Bronchial epithelial cell (primary cell): ENCODE measurements at places on chromosomes 5 and 9. TPM values are rescaled to one million over a fixed set of nuclear protein-coding genes. Genes with fewer than 3 reads are reported as not detected.

GRCh38 chr5:67299231-67299735, 102.7 kb upstream of the CD180 start:
- DNase-seq, result peak; percentile 24

DNA sequence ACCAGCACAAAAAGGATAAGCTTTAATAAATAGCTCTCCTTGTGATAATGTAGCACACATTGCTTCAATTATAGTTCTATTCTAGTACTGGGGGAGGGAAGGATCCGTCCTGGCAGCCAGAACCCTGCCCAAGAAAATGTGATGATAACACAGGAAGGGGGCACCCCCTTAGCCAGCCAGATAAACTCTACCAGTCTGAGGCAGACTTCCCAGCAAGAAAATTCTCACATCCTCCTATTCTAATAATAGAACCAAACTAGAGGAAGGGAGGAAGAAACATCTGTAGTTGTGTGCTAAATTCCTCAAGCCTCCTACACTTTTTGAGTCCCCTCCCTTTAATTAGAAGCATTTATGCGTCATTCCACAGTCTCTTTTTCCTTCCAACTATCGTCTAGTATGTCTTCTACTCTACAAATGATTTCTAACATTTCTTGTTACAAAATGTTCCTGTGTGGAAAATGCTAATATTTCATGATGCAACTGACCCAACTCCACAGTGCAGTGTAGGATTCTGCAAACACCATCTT, 261.0 kb downstream of the SEMA5A start:
- DNase-seq, result no peak

DNA sequence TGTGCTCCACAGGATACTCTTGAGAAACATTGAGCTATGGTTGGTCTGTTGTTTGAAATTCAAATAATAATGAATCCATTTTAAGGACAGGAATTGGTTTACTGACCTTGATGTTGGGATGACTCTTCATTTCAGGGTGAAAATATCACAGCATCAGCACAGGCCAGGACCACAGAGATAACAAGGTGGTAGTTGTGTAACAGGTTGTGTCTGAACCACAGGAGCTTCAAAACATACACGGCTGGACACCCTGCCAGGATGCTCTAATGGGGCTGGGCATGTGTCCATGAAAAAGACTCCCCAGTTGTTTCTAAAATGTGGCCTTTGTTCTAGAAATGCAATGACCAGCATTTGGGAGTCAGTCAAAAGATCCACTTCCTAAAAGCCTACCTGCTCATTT, 69.8 kb downstream of the ACO1 start:
- DNase-seq, result no peak

- DNase-seq, result no peak
These were observed 133.0 kb downstream of the WNK2 start for GRCh38 chr9:93316726-93317494.

DNA sequence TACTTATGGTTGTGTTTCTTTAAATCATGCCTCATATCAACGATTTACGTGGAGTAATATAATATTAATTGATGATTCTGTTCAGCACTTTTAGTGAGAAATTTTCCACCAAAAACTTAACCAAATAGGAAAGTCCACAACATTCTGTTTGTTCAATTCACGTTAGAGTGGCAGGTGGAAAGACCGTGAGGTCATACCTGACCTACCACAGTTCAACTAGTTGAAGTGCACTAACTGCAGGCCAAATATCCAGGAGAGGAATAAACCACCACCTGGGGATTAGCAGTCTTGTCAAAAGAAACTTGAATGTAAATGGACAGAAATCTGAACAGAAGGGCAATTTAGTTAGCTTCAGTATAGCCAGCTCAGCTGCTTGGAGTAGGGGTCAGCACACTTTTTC, 577.7 kb downstream of the KIF4B start:
- DNase-seq, result no peak

DNA sequence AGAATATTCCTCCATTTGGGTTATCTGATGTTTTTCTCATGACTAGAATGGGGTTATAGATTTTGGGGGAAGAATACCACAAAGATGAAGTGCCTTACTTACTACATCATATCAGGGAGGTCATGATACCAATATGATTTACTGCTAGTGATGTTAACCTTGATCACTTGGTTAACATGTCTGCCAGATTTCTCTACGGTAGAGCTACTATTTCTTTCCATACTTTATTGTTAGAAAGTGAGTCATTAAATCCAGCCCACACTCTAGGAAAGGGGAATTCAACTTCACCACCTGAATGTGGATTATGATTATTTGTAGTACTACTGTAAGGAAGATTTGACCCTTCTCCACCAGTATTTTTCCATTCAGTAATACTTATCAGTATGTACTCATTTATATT, 64.7 kb downstream of the UBE2R2 start:
- DNase-seq, result peak; percentile 38

- DNase-seq, result no peak
These were observed 104.4 kb upstream of the FCN2 start for GRCh38 chr9:134776080-134776796.

- no peak for DNase-seq
These were observed 309.3 kb upstream of the SEMA6A start for GRCh38 chr5:116883875-116884274.

- DNase-seq, result peak; percentile 31
These were observed 60.5 kb downstream of the PTCD2 start for GRCh38 chr5:72380492-72381274.

- DNase-seq, result peak; percentile 23
These were observed 944.5 kb upstream of the CTNND2 start for GRCh38 chr5:12848709-12849108.

GRCh38 chr5:151345187-151345807, 2.1 kb downstream of the SLC36A2 start:
- no peak for DNase-seq

- DNase-seq, result no peak
These were observed 22.9 kb downstream of the OR2V2 start for GRCh38 chr5:181170237-181170825.

DNA sequence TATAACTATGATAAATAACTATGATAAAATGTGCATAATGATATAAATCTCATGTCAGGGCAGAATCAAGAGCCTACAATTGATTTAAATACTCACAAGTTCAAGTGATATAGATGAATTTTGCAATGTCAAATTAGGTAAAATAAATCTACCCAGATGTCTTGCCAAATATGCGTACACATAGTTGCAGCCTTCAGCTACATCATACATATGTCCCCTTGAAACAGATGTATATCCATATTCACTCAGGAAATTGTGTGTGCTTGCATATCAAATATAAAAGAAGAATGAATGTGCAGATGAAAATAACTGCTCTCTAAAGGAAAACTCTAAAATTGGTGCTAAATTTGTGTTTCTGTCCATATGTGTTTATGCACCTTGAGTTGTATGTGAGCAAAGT, 130.7 kb downstream of the CDH12 start:
- DNase-seq, result no peak

GRCh38 chr9:68780380-68780712, 75.3 kb downstream of the PIP5K1B start:
- DNase-seq, result no peak

GRCh38 chr5:118293378-118293777, 695.0 kb downstream of the DTWD2 start:
- DNase-seq, result no peak

DNA sequence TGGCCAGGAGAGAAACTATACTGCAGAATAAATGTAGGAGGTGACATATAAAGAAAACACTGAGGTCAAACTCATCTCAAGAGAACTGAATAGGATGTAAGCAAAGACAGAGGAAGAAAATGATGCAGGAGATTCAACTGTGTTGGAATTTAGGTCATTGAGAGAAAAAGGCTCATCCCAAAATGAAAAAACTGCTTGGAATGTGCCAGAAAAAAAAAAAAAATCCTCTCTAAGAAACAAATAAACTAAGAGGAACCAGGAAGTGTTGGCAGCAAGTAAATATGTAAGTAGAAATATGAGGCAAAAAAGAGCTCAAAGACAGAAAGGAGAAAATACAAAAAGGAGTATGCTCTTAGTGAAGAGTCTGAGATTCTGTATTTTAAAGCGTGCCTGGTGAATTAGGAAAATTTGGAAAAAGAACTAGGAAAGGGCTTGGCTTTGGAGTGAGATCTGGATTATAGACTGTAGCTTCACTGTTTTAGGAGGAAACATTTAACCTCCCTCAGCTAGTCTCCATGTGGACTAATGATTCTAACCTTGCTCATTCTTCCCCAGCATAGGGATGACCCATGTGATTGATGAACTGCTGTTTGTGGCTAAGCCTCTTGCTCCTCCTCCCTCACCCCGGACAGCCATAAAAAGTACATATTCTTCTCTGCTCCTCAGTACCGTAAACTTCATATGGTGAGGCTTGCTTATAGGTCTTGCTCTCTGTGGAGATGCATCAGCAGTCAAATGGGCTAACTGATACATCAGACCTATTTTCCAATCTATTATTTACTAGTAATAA, 185.6 kb upstream of the POU5F2 start:
- DNase-seq, result no peak

DNA sequence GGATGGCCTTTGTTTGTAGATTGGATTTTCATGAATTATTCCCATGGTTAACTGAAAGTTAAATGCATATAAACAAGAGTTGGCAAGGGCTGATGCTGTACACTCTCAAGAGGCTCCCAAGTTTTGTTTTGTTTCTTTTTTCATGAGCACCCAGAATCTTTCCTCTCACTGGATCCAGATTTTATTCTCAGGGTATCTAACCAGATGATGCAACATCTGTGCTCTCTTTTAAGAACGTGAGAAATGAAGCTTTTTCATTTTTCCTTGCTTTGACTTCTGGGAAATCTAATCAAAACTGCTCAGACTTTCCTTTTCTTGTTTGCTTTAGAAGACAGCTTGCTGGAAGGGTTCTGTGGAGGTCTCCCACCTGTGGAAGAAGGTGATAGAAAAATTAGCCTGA, 142.7 kb upstream of the SLC12A2 start:
- DNase-seq, result no peak

GRCh38 chr5:55540024-55540423, 5.3 kb upstream of the PLPP1 start:
- peak; percentile 76 for DNase-seq

- DNase-seq, result no peak
These were observed 490.3 kb downstream of the ARHGEF28 start for GRCh38 chr5:74116266-74116665.

DNA sequence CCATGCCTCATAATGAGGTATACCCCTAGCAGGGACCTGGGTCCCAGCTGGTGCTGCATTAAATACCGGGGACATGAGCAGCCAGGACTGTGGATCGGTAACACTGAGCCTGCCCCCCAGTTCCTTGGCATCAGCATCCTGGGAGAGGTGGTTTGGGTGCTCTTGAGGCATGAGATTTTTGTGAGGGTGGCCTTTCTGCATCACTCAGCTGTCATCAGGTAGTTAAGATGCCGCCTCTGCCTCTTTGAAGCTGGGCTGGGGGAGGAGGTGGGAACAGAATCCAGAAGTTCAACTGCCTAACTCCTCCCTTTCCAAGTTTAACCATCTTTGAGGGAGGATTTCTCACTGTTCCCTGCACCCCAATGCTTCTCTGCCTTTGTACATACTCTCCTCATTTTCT, 112.7 kb downstream of the PDZD2 start:
- no peak for DNase-seq

GRCh38 chr9:120934281-120934680, 7.7 kb upstream of the TRAF1 start:
- no peak for DNase-seq

- no peak for DNase-seq
These were observed 41.0 kb upstream of the PCSK1 start for GRCh38 chr5:96474073-96474472.

GRCh38 chr5:53008751-53009150, 19.6 kb downstream of the ITGA2 start:
- peak; percentile 96 for DNase-seq

- no peak for DNase-seq
These were observed 1.9 kb downstream of the SPRY4 start for GRCh38 chr5:142322747-142323479.

DNA sequence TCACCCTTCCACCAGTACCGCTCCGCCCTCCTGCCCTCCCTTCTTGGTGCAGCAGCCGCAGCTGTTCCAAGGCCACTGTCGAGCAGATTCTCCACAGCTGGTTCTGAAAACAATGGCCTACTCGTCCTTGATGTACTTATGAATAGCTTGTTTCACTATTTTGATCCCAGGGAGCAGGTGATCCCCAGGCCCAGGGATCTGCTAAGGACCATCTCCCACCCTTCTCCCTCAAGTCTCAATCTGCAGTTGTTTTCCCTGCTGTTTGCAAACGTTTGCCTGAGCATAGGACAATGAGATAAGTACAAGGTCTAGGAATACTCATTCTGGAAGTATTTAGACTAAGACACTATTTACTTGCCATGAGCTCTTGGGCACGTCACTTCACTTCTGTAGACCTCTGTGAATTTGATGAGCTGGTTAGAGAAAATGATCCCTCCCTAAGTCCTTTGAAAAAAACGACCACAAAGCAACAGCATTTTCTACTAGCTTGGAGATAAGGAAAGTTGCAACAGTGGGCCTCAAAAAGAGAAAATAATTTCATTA, 1.8 kb downstream of the LURAP1L start:
- DNase-seq, result no peak

- DNase-seq, result no peak
These were observed 238.8 kb upstream of the DMRT1 start for GRCh38 chr9:602716-603115.

GRCh38 chr9:80797101-80797829, 892.1 kb downstream of the TLE1 start:
- DNase-seq, result no peak

DNA sequence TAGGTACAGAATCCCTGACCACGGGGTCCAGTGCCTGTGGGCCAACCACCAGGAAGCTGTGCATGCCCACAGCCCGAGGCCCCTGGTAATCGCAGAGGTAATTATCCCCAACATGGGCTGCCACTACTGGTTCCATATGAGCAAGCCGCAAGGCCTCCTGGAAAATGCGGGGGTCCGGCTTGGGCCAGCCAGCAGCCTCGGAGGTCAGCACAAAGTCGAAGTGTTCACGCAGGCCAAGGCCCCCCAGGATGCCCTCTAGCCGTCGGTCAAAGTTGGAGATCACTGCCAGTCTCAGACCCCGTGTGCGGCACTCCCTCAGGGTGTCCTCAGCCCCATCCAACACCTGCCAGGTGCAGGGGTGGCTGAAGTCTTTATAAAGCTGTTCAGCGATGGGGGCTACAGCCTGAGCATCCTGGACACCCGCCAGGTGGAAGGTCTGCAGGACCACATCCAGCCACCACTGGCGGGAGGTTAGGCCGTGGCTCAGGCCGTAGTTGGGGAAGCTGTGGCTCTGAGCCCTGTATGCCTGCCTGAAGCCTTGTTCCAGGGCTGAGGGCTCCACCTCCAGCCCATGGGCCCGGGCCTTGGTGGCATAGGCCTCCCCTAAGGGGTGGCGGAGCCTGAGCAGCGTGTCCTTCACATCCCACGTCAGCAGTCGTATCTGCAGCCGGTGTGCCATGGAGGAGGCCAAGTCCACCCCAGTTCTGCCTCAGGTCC, 3.0 kb downstream of the HDHD3 start:
- no peak for DNase-seq

- no peak for DNase-seq
These were observed 13.8 kb downstream of the DEPDC1B start for GRCh38 chr5:60686157-60686556.

The C5orf34 gene
- total RNA-seq, result 0.53 and 1.3 TPM in 2 replicates

The PCDHA6 gene
- 0.13 TPM in 1 of 2 replicates, not detected in the other for total RNA-seq

The CER1 gene
- total RNA-seq, result not detected in 2 replicates

The ABITRAM gene
- total RNA-seq, result 8.1 and 8.2 TPM in 2 replicates

The TAS2R1 gene
- not detected in 2 replicates for total RNA-seq

The CNTFR gene
- total RNA-seq, result not detected in 2 replicates

The PAX5 gene
- total RNA-seq, result not detected in 2 replicates

The PCDHB2 gene
- 0.26 and 1.1 TPM in 2 replicates for total RNA-seq

The PTGR1 gene
- total RNA-seq, result 67.9 and 70.4 TPM in 2 replicates

The SH3PXD2B gene
- total RNA-seq, result 10.0 and 15.1 TPM in 2 replicates

The SELENOP gene
- 5.8 and 17.3 TPM in 2 replicates for total RNA-seq
